NCI-H1092 treated with DMSO at 0.1 percent for 48 hours (cell line): ENCODE measurements at places on chromosomes 4 and X.

GRCh38 chr4:68368691-68369131 lies 18.8 kb upstream of the YTHDC1 start:
- no peak for DNase-seq

GRCh38 chrX:154091678-154092077 lies 5.8 kb downstream of the MECP2 start:
- DNase-seq, result no peak

GRCh38 chr4:129823105-129823504 lies 727.2 kb downstream of the C4orf33 start:
- no peak for DNase-seq

DNA sequence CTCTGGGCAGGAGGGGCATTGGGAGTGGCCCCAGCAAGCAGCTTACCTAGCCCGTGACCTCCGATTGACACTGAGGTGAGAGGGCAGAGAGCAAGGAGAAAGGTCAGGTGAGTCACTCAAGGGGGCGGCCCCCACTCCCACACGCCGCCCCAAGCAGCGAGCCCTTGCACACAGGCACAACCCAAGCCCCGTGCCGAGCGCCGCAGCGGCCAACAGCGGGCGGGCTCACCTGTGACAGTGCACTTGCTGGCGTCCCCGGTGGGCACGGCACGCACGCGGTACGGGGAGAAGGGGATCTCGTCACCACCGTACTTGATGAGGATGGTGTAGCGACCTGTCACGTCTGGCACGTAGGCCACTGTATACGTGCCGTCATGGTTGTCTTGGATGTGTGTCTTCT lies 17.2 kb downstream of the FLNA start:
- no peak for DNase-seq

- no peak for DNase-seq
Measured at GRCh38 chr4:1792832-1793495, at the start of gene FGFR3. TSS of gene FGFR3 (plus strand) at chr4:1793293. CDS start at chr4:1793935, 642 bp downstream.

GRCh38 chr4:74447636-74448233 lies 2.8 kb downstream of the AREG start:
- no peak for DNase-seq

DNA sequence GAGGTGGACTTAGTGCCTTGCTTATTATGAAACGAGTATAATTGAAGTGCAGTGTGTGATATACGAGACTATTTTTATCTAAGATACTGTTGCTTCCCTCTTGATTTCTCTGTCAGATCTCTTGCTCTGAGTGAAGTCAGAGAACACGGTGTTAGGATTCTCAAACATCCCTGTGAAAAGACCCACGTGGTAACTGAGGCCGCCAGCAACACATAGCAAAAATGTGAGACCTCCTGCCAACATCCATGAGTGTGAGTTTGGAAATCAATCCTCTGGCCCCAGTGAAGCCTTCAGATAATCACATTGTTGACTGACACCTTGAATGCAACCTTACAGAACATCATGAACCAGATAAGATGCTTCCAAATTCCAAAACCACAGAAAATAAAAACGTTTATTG lies 954.4 kb downstream of the FAT4 start:
- DNase-seq, result no peak
